ENCODE measurements at places on chromosomes 11 and 22.
A peak's percentile ranks its signal among the peaks of the same experiment; 100 is the strongest.

- DNase-seq: no peak
Measured at GRCh38 chr11:86798988-86799387, 1.4 kb upstream of the PRSS23 start.

- DNase-seq: no peak
Measured at GRCh38 chr11:115322553-115323203, 181.5 kb downstream of the CADM1 start.

DNA sequence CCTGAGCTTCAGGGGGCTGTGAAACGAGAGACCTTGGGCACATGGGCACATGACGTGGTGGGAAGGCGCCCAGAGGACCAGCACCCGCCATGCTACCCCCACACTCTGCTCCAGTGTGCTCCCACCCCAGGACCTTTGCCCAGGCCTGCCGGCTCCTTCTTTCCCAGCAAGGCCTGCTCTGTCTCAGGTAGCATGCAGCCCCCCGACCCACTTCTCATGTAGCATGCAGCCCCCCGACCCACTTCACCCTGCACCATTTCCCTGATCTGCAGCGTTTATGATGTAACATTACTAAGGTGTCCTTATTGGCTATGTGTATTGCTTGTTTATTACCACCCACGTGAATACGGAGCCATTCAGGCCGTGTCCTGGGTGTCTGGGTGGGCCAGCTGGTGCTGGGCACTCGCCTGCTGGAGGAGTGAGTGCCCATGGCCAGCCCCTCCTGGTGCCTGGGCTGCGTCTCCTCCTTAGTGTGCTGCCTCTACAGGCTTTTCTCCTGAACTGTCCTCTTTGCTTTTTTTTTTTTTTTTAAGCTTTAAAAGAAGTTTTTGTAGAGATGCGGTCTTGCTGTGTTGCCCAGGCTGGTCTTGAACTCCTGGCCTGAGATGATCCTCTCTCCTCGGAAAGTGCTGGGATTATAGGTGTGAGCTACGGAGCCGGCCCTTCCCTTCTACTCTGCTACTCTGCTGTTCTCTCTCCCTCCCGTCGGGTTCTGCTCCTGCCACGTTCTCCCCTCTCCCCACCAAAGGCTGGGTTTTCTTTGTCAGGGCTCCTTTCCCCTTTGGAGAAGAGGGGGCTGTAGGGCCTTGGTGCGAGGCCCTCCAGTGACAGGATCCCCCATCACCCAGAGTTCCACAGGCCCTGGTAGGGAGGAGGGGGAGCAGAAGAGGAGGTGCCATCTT lies 29.4 kb downstream of the LRP5 start:
- DNase-seq: no peak

- DNase-seq: no peak
Measured at GRCh38 chr11:25727944-25728343, 604.0 kb upstream of the ANO3 start.

DNA sequence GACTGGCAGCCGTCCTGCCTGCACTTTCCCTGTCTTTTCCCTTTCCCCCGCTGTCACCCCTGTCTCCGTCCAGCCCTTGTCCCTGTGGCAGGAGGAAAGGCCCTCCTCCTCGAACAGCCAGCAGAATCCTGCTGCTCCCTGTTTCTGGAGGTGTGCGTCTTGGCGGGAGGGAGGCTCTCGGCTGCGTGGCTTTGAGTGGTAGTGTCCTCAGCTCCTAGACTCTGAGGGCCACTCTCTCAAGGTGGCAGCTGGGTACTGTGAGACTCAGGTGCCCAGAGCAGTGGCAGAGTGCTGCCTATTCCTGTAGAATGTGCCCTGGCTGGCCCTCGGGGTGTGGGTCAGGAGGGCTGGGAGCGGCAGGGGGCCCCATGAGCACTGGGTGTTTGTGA lies 9.1 kb upstream of the RANBP1 start:
- DNase-seq: no peak

DNA sequence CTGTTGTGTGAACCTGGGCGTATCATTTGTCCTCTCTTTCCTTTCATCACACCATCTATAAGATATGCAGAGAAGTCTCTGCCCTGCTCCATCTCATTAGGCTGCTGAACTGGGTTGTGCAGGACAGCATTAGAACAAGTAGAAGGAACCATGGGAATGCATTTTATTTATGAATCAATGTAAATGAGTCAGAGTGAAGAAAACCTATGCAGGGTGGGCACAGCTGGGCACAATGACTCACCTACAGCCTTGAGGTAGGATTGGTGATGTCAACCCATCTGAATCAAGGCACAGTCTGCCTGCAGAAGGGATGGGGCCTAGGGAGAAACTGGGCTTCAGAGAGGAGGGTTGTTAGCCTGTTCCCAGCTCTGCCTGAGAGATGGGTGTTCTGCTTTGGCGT lies 123.4 kb downstream of the CSNK2A3 start:
- DNase-seq: no peak

DNA sequence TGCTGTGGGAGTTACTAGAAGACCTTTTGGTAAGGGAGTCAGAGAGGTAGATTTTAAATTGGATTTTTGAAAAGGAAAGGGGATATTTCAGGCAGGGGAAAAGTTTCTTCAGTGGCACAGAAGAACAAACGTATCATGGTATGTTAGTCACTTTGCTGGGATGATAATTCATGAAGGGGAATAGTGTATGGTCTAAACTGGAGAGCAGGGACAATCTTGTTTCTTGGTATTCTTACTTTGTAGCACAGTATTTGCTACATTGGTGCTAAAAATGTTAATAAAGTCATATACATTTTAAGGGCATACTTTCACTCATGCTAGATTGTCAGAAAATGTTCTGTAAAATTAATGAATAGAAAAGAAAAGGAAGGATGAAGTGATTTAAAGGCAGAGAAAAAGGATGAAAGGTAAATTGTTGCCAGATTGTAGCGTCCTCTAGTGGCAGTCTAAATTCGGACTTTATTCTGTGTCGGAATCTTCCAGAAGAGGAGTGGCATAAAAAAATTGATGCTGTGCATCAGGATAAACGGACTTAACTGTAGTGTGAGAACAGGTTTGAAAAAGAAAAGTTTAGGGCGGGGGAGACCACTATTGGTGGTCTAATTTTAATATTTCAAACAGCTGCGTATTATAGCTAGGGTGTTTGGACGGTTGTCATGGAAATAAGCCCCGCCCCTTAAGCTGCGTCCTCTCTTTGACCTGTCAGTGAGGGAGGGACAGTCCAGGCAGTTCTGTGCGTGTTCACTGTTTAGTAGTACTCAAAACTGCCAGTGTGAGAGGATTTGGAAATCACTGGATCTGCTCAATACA lies at the start of gene BCO2:
BCO2 (plus strand) TSS at position 724 of the 810 bp plus-strand sequence. CDS start 90 bp downstream, outside the sequence.
- DNase-seq: peak; percentile 43

DNA sequence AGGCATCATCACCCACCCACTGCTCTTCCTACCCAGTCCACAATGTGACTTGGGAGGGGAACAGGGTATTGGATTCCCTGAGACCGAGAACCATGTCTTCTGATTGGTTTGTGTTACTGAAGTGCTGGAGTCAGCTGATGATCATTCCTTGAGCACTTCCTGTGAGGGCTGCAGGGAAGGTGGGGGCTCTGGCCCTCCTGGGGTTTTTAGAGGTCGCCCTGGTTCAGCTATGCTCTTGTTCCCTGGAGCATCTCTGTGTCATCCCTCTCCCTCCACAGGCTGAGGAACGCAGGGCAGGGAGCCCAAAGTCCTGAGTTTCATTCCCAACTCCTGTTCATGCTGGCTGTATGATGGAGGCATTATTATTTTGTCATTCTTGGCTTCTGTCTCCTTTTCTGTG lies 6.7 kb downstream of the ZC3H7B start:
- DNase-seq: no peak

- DNase-seq: no peak
Measured at GRCh38 chr11:73206801-73207200, 11.3 kb upstream of the P2RY2 start.

GRCh38 chr22:11066458-11067285 lies 4461.3 kb upstream of the OR11H1 start:
- DNase-seq: no peak

DNA sequence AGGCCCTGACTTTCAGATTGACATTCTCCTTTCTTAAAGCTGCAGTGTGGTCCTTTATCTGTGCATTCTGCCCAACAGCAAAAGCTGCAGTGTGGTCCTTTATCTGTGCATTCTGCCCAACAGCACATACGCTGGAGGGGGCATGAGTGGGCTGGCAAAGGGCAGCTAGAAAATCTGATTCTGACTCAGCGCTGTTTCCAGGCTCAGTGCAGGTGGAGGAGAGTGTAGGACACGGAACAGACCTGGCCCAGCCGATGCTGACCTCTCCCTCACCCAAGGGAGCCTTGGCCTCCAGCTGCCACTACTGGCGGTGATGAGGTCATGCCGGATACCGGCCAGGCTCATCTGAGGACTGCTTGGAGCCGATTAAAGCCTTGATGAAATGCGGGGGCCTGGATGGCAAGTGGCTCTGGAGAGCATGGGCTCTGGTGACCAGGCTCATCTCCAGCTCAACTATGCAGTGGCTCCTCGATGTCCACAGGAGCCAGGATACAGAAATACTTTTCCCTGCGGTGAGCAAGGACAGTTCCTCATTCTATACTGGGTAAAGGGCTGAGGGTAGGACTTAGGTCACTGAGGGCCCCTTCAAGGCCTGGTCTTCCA lies 84.6 kb downstream of the CLPB start:
- no peak for DNase-seq

DNA sequence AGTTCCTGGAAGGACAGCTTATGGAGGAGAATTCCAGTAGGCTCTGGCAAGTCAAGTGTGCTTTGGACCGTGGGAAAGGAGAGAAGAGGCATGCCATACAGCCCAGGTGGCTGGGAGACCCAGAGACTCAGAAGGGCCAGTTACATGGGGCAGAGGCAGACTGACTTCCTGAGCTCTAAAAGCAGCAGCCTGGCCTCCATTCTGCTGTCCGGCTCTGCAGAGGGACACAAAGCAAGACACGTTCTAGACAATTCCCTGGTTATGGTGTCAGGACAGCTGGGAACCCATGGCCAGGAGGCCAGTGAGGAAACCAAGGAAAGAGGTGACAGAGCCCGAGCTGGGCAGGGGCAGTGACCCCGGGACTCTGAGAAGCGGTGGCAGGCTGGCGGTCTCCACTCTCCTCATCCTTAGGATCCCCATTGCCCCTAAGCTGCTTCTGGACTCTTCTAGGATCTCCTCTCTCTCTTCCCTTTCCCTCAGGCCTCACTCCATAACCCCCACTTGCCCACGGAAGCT lies 2.7 kb downstream of the CPT1B start:
- no peak for DNase-seq

GRCh38 chr22:30876915-30877553 lies 91.5 kb downstream of the MORC2 start:
- DNase-seq: no peak

DNA sequence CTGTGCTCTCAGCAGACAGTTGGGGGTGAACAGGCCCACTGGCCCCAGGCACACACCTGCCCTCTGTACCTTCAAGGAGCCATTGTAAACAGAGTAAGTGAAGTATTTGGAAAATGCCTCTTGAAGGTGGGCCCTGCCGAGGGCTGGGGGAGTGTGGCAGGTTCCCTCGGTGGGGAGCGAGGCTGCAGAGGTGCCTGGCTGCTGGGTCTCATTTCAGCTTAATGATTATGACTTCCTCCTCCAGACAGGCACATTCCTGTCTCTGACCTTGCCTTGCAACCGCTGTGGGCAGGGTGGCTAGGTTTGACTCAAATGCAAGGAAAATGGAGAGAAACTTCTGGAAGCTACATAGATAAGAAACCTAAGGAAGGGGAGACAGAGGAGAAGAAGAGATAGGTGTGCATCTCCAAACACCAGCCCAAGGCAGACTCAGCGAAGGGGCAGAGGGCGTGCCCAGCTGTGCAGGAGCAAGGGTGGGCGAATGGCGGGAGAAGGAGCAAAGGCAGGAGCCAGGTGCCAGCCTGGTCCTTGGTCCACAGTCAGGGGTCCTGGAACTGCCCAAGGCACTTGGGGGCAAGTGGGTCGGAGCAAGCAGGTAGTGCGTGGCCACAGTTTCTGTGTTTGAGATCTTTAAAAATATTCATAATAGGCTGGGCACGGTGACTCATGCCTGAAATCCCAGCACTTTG lies 14.0 kb downstream of the GRAMD4 start:
- DNase-seq: no peak

- no peak for DNase-seq
Measured at GRCh38 chr11:64120951-64121569, 44.9 kb downstream of the MACROD1 start.

GRCh38 chr11:73521621-73522020 lies 76.3 kb downstream of the FAM168A start:
- peak; percentile 45 for DNase-seq

DNA sequence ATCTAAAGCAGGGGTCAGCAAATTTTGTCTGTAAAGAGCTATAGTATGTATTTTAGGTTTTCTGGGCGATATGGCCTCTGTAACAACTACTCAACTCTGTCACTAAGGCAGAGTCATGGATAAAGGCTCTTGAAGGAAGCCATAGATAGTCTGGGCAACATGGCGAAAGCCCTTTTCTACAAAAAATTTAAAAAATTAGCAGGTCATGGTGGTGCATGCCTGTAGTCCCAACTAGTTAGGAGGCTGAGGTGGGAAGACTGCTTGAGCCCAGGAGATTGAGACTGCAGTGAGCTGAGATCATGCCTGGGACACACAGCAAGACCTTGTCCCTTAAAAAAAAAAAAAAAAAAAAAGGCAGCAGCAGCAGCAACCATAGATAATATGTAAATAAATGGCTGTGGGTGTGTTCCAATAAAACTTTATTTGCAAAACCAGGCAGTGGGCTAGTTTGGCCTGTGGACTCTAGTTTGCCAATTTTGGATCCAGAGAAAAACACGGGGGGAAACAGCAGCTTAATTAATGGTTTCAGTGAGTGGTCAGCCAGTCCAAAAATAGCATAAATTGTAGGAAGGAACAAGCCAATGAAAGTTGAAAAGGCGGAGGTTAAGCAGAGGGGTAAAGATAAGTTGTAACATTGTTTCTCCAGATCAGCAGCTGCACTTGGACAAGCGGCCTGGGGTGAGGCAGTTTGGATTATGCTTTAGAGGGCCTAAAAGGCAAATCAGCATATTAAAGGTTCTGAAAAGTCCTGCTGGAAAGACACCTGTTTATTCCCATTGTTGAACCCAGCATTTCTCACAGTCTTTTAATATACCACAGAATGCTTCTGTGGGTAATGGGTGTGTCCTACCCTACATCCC lies 62.6 kb downstream of the KIAA1671 start:
- DNase-seq: no peak

GRCh38 chr22:37112084-37112728 lies 2.7 kb upstream of the TMPRSS6 start:
- DNase-seq: no peak

DNA sequence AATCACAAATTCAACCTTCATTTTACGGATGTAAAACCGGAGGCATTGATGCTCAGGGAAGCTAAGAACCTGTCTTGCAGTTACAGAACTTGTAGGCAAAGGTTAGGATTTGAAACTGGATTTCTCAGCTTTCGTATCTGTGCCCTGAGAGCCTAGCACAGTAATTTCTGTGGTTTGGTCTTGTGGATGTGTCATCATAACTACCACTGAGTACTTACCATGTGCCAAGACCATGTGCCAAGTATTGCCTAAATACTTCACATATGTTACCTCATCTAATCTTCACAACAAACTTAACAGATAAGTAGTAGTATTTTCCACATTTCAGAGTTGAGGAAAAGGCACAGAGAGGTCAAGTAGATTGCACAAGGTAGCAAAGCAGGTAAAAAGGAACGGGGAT lies 140.7 kb downstream of the NXPE2 start:
- no peak for DNase-seq

GRCh38 chr11:66723693-66724092 lies 5.3 kb downstream of the SPTBN2 start:
- DNase-seq: no peak
